Uterine smooth muscle cell (primary cell): ENCODE measurements at places on chromosomes 16 and 17. TPM values are rescaled to one million over a fixed set of nuclear protein-coding genes. Genes with fewer than 3 reads are reported as not detected.

CLEC19A gene
- not detected in 2 replicates for total RNA-seq

TNFRSF13B gene
- not detected in 2 replicates for total RNA-seq

TNP2 gene
- total RNA-seq, result not detected in 2 replicates

UTS2R gene
- total RNA-seq, result not detected in 2 replicates

TOP2A gene
- total RNA-seq, result 74.4 and 224 TPM in 2 replicates

SULT1A1 gene
- total RNA-seq, result 0.77 and 0.87 TPM in 2 replicates

ZNF750 gene
- total RNA-seq, result not detected in 2 replicates

SOX15 gene
- total RNA-seq, result 0.12 and 0.33 TPM in 2 replicates

SPATA22 gene
- total RNA-seq, result not detected in 2 replicates

TP53TG3F gene
- total RNA-seq, result not detected in 2 replicates
